ENCODE measurements at places on chromosomes 2 and 18.

DNA sequence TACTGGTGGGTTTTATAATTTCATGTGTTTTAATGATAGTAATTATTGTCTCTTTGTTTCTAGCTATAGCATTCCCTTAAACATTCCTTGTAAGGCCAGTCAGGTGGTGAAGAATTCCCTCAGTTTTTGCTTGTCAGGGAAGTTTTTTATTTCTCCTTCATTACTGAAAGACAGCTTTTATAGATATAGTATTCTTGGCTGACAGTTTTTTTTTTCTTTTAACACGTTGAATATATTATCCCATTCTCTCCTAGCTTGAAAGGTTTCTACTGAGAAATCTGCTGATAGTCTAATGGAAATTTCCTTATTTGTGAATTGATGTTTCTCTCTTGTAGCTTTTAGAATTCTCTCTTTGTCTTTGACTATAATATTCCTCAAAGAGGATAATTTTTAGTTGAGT, 46.8 kb downstream of the ASB1 start:
- DNase-seq = no peak

GRCh38 chr2:109330056-109330455, 201.1 kb downstream of the SH3RF3 start:
- peak; percentile 52 for DNase-seq

DNA sequence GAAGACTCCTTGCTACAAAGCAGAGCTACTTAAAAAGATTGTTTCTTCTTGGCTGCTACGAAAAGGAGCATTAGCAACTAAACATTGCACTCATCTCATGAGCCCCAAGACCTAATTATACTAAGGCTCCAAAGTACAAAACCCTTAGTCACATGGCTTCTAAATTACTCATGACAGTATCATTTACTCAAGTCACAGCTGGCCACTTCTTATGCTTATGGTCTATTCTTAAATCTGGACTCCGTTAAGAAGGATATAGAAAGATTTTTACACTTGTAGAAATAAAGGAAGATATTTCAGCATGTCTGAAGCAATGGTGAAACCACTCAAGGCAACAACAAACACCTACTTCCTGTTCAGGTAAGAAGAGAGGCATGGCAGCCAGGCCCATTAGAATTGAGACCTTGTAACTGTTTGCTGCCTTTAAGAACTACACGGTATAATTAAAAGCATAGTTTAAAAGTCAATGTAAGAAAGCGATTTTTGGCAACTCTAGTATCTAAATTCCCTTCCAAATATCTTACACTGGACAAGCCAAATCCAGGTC, 12.7 kb downstream of the ANKRD44 start:
- no peak for DNase-seq

DNA sequence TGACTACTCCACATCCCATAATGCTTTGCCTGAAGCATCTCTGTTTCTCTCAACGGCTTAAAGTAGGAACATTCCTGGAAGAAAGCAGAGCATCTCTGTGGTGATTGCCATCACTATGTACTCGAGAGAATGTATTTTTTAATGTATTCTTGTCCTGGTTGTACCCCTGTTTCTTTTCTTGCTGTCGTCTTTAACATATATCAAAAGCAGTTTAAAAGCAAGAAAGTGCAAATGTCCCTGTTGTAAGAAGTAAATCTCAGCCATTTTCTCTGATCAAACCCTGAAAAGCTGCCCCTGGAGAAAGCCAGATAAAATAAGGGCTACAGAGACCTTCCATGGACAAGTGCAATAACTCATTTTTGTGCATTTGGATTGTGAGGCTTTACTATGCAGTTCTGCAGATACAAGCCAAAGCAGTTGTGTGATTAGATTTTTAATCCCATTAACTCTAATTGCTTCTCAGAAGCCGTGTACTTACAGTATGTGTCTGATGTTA, 70.8 kb downstream of the XIRP2 start:
- DNase-seq = no peak

Data from mesenchymal stem cell (in vitro differentiated cells and primary cell).